Activated CD4-positive, alpha-beta T cell treated with anti-CD3 and anti-CD28 coated beads for 36 hours (primary cell): ENCODE measurements at places on chromosomes 3 and 15. TPM values are rescaled to one million over a fixed set of nuclear protein-coding genes. Genes with fewer than 3 reads are reported as not detected.

- no peak for DNase-seq
These were observed 71.8 kb downstream of the GBE1 start for GRCh38 chr3:81689617-81690016.

The ITGB5 gene
- 0.57 TPM for total RNA-seq

The MKRN2OS gene
- not detected for total RNA-seq

GRCh38 chr3:184781801-184782200 lies 30.2 kb upstream of the VPS8 start:
- DNase-seq, result no peak

The MAGI1 gene
- 0.18 TPM for total RNA-seq

GRCh38 chr15:69154684-69155083 lies 5.8 kb upstream of the GLCE start:
- no peak for DNase-seq

- DNase-seq, result no peak
These were observed 17.5 kb downstream of the ABCF3 start for GRCh38 chr3:184203526-184203925.

The CELSR3 gene
- total RNA-seq, result 8.1 TPM
